ENCODE measurements at places on chromosomes 4 and X.

DNA sequence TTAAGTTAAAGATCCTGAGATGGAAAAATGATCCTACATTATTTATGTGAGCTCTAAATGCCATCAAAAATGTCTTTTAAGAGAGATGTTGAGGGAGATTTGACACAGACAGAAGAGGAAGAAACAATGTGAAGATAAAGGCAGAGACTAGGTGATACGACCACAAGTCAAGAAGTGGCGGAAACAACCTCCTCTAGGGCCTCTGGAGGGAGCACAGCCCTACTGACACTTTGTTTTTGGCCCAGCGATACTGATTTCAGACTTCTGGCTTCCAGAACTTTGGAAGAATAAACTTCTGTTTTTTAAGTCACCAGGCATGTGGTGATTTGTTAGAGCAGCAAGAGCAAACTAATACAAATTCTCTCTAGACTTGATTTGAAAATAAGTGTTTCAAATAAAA is 1216.1 kb downstream of the FSTL5 start:
- no peak for DNase-seq

GRCh38 chr4:15848191-15848842 is 70.2 kb downstream of the CD38 start:
- no peak for DNase-seq

DNA sequence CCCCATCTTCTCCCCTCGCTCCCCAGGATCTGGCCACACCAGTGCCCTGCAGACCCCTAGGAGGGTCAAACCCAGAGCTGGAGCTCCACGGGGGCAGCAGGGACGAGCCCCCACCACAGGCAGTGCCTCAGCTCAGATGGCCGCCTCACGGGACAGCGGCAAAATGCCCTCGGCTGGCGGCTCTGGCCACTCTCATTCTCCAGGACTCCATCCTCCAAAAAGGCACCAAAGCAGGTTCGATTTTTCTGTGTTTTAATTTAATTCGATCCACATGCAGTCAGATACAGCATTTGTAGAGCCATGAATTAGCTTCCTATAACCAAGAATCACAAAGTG is 8.3 kb downstream of the FAM53A start:
- DNase-seq, result no peak

GRCh38 chr4:120434756-120435155 is 368.1 kb upstream of the MAD2L1 start:
- no peak for DNase-seq

GRCh38 chr4:156889616-156890594 is 81.7 kb downstream of the PDGFC start:
- DNase-seq, result peak; percentile 33

GRCh38 chrX:39734174-39734776 is 363.5 kb downstream of the BCOR start:
- DNase-seq, result no peak

DNA sequence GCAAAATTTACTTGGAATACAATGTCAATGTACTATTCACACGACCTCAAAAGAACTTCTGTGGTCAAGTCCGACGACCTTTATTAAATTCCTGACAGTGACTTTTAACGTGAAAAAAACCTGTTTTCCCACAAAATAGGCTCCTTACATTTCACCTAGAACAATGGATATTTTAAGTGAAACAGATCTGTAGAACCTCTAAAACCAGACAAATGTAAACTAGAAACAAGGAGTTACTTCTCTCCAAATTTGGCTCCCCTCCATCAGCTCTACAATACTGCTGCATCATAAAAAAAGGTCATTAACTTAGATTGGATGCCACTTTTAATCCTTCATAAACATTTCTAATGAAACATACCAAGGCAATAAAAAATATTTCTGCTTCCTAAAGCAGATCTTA is 1.2 kb downstream of the NEK1 start:
- no peak for DNase-seq

DNA sequence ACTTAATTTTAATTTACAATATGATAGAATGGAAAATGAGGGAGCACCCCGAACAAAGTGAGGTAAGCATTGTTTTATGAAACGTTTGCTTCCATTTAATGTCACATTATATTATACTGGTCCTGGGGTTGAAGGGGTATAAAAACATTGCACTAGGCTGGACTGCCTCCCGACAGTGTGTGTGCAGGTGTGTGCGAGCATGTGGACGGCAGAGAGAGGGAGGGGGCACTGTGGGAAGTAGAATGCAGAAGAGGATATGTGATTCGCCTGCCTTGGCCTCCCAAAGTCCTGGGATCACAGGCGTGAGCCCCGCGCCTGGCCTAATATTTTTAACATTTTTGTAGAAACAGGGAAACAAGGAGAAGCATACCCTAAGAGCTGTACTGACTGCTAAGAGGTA is 36.0 kb downstream of the IRF2 start:
- no peak for DNase-seq

DNA sequence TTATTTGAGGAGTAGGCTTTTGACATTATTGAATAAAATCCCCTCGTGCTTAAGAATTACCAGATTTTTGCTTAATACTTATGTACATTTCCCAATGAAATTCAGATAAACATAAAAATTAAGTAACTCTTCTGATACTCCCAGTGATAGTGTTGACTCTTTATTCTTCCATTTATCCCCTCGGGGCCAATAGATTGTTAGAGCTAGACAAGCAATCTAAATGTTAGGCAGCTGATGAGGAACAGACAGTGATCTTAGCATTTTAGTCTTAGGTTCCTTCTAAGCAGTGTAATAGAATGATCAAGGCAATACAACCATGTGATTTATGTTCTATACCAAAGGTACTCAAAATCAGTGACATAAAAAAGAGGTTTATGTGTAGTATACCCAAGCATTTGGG is 68.7 kb downstream of the USP9X start:
- DNase-seq, result no peak

DNA sequence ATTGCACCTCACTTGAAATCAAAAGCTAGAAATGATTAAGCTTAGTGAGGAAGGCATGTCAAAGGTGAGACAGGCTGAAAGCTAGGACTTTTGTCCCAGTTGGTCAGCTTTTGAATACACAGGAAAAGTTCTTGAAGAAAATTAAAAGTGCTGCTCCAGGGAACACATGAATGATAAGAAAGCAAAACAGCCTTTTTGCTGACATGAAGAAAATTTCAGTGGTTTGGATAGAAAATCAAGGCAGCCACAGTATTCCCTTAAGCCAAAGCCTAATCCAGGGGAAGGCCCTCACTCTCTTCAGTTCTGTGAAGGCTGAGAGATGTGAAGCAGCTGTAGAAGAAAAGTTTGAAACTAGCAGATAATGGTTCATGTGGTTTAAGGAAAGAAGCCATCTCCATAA is 150.8 kb downstream of the ADGRL3 start:
- DNase-seq, result no peak

DNA sequence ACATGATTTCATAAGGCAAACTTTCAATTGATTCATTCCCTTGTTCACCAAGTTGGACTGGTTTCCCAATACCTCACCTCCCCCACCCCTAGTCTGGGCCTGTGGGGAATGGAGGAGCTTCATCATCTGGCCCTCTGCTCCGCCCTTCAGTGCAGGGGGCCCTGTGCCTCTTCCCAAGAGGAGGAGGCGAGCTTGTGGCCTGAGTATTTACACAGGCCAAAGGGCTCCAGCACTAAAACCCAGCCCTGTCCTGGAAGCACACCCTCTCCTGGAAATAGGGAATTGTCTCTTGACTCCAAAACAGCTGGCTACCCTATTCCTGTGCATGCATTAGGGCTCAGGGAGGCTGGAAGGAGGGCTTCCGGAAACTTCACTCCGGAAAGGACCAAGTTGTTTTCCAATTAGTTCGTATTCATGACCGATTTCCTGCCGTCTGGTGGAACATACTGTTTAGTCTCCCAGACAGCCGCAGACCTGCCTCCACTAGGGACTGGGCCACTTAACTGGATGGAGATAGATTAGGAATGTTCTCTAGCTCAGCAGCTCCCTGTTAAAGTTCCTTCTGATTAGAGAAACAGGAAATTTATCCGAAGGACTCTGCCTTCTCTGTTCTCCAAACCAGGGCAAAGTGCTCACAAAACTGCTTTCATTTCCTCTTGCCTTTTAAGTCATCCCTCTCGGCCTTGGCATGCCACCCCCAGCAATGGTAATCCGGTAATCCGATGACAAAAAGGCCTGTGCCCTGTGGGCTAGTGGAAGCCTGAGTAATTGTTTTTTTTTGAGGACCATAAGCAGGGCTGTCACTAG is 5.8 kb downstream of the SRPX2 start:
- peak; percentile 80 for DNase-seq

DNA sequence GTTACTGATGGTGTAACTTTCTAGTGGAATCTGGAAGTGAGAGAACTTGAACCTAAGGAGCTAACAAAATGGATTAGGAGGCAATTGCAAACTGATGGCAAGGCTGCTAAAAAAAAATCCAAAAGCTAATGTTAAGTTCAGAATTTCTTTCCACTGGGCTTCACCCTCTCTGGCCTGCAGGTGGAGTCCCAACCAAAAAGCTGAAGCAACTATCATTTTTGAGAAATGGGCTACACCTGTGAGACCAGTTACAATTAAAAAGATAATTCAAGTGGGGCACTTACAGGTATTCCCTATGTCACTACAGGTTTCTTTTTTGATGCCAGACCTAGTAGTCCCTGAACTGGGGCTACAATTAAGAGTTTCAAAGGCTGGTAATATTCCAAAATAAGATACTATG is 142.1 kb upstream of the FTHL17 start:
- peak; percentile 26 for DNase-seq

DNA sequence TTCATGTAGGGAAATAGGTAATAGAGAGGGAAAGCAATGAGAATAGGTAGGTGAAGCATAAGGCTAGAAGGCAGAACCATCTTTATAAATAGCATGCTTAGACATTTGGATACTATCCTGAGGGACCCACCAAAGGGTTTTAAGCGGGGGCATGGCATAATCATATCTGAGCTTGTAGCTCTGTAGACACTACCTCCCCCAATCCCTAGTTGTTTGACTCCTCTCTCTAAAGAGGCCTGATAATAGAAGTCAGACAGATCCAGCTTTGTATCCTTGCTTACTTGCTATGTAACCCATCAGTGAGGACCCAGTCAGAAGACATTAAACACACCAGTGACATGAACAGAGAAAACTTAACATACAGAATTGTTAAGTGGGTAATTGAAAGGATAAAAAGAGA is 58.7 kb downstream of the SCFD2 start:
- DNase-seq, result no peak

GRCh38 chr4:168415911-168416310 is 64.4 kb downstream of the DDX60L start:
- no peak for DNase-seq

- no peak for DNase-seq
Observed at GRCh38 chrX:10508891-10509290, 111.5 kb downstream of the MID1 start.

DNA sequence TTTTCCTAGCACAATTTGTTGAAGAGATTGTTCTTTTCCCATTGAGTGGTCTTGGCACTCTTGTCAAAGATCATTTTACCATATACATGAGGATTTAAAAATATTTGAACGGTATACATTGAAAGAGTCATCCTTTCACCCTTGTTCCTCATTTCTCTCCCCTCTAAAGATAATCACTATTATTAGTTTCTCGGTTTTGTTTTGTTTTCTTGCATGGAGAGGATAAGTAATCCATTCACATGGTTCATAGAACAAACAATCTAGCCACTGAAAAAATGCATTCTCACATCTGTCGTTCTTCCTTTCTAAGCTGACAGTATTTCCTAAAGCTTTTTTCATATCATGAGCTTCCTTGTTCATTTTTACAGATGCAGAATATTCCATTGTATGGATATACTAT is 39.2 kb upstream of the MSMO1 start:
- no peak for DNase-seq

GRCh38 chr4:139656614-139657486 is 8.8 kb upstream of the MGST2 start:
- DNase-seq, result peak; percentile 77

- DNase-seq, result no peak
Observed at GRCh38 chr4:158112611-158113010, 60.2 kb downstream of the GASK1B start.

DNA sequence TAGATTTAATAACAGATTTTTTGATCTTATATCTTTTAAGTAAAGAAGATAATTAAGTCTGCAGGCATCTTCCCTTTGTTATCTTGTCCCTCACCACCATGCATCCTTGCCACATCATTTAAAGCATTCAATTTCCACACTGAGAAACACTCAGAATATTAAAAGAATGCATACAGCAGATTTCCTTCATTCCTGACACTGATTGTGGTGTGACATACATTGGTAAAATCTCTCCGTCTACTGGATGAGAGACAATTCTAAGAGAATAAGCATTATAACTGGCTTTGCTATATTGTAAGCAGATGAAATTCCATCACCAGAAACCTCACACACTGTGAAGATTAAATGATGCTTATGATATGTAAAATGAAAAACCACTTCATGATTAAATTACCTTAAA is 97.4 kb upstream of the TRPC5OS start:
- no peak for DNase-seq

GRCh38 chr4:26151615-26152014 is 169.2 kb upstream of the RBPJ start:
- no peak for DNase-seq

DNA sequence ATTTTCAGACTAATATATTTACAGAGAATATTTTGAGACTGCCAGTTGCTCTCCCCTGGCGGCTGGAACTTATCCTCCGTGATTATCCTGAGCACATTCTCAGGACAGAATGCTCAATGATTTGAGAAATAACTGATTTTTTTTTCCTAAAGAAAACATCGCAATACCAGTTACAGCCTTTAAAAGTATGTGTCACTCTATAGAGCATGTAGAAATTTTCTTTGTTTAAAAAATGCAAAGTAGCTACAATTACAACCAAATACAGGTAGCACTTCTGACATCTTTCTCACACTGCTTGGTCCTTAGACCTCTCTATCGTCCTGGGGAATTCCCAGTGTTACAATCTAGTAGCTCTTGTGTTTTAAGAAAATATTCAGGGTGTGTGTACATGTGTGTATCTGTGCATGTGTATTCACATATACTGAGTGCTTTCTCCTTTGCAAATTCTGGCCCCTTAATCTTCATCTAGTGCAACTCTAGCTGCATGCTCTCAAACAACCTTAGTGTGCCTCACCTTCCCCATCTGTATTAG is 13.8 kb downstream of the APBB2 start:
- DNase-seq, result no peak

DNA sequence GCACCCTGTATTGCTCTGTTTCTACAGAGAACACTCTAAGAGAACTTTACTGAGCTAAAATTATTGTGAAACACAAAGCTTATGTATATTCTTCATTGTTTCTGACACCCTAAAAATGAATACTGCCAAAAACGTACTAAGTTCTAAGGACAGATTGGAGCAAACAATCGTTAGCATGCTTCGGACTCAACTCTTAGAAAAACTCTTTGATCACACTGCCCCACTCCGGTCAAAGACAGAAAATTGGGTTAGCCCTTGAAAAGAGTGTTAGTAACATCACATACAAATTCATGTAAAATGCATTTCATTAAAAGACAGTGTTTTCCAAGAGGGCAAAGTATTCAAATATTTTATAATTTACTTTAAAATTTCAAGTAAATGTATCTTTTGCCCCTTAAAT is 177.4 kb downstream of the DCHS2 start:
- peak; percentile 51 for DNase-seq

DNA sequence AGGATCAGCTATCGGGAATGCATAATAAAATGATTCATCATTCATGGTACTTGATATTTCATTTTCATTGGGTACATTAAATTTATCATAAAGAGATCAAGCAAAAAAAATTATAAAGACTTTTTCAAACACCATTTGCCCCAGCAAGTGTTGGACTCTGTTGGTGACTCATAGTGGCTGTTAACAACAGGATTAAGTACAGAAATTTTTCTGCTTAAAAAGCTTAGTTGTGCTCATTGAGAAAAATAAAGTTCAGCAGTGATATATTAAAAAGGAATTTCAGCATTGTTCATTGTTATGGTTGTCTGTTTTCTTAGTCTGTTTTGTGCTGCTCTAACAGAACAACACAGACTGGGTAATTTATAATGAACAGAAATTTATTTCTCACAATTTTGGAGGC is 86.2 kb upstream of the PCDH10 start:
- no peak for DNase-seq
